PC-9 (cell line): ENCODE measurements at places on chromosomes 2 and 18. TPM values are rescaled to one million over a fixed set of nuclear protein-coding genes. Genes with fewer than 3 reads are reported as not detected.

CD226 gene
- 0.13 TPM in 2 replicates for total RNA-seq

RELCH gene
- 19.6 and 20.1 TPM in 2 replicates for total RNA-seq

GALNT3 gene
- 31.6 and 33.1 TPM in 2 replicates for total RNA-seq

RNF125 gene
- total RNA-seq, result 0.15 and 0.85 TPM in 2 replicates

ANKRD62 gene
- total RNA-seq, result 0.20 TPM in 1 of 2 replicates, not detected in the other

ZRANB3 gene
- 10.4 and 11.3 TPM in 2 replicates for total RNA-seq

SLC35F5 gene
- 41.6 and 43.5 TPM in 2 replicates for total RNA-seq

KLHL29 gene
- 3.1 and 3.4 TPM in 2 replicates for total RNA-seq

IL1R1 gene
- 5.0 and 6.5 TPM in 2 replicates for total RNA-seq

DNA sequence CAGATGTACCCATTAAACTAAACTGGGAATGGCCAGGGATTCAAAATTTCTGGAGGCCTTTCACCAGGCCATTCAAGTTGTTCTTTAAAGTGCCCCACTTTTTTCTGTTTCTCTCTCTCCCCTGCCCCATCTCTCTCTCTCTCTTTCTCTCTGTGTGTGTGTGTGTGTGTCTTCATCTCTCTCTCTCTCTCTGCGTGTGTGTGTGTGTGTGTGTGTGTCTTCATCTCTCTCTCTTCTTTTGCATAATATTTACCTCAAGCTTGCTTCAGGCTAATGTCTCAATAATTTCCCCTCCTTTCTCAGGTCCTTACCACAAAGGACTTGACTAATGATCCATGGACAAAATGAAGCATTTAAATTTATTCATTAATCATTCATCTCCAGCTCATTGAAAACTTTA lies 164.2 kb upstream of the KLHL14 start:
- H3K27me3 ChIP-seq, result no peaks in the 10 kb centered on the region
- H3K27ac ChIP-seq, result no peak overlapping the region
- H3K4me1 ChIP-seq, result no peaks in the 10 kb centered on the region
- DNase-seq, result no peak
- no peaks in the 10 kb centered on the region for H3K36me3 ChIP-seq
- H3K4me3 ChIP-seq, result no peak overlapping the region

- no peaks in the 10 kb centered on the region for H3K36me3 ChIP-seq
- H3K27me3 ChIP-seq, result peaks cover 44% of the 10 kb centered on the region
- no peaks in the 10 kb centered on the region for H3K4me1 ChIP-seq
- H3K4me3 ChIP-seq, result no peak overlapping the region
Observed at GRCh38 chr2:236859908-236860307, 225.8 kb upstream of the COPS8 start.

GRCh38 chr18:23237524-23238151 lies 102.4 kb downstream of the CABLES1 start:
- H3K4me3 ChIP-seq, result no peak overlapping the region
- H3K36me3 ChIP-seq, result no peaks in the 10 kb centered on the region
- no peak for DNase-seq
- no peak overlapping the region for H3K27ac ChIP-seq
- no peaks in the 10 kb centered on the region for H3K4me1 ChIP-seq

- H3K27me3 ChIP-seq, result no peaks in the 10 kb centered on the region
- H3K4me1 ChIP-seq, result peaks cover 39% of the 10 kb centered on the region
- H3K36me3 ChIP-seq, result peaks cover 45% of the 10 kb centered on the region
- H3K27ac ChIP-seq, result peak overlapping the region; percentile 84
- DNase-seq, result no peak
- H3K4me3 ChIP-seq, result peak overlapping the region; percentile 95
Observed at GRCh38 chr2:226791056-226791486, 8.5 kb downstream of the IRS1 start.

DNA sequence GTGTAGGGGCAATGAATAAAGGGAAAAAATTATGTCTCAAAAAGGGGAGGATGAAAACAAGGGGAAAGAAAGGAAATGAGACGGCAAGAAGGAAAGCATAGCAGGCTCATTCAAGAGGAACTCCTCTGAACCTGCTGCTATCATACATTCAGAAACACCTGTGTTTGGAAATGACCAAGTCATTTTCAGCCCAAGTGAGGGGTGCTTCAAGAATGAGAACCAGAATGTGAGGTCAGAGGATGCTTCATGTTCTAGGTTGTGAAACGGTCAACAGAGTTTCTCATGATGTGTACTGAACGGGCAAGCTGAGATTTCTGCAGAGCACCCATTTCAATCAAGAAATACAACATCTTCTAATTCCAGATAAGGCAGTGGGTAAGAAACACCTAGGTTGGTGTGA lies 1367.2 kb upstream of the CELF4 start:
- H3K4me1 ChIP-seq, result no peaks in the 10 kb centered on the region
- H3K4me3 ChIP-seq, result no peak overlapping the region
- no peaks in the 10 kb centered on the region for H3K36me3 ChIP-seq
- no peak for DNase-seq
- H3K27ac ChIP-seq, result no peak overlapping the region

GRCh38 chr2:135951041-135951583 lies 34.3 kb downstream of the DARS1 start:
- peaks cover 44% of the 10 kb centered on the region; the same call in 1 of the 2 replicates for H3K36me3 ChIP-seq
- DNase-seq, result no peak
- H3K4me3 ChIP-seq, result no peak overlapping the region
- H3K4me1 ChIP-seq, result peaks cover 41% of the 10 kb centered on the region
- no peaks in the 10 kb centered on the region for H3K27me3 ChIP-seq

GRCh38 chr2:104046466-104046865 lies 807.4 kb upstream of the POU3F3 start:
- H3K27me3 ChIP-seq, result no peaks in the 10 kb centered on the region
- H3K27ac ChIP-seq, result no peak overlapping the region
- no peaks in the 10 kb centered on the region for H3K36me3 ChIP-seq
- no peaks in the 10 kb centered on the region for H3K4me1 ChIP-seq

GRCh38 chr2:854460-854859 lies 96.2 kb upstream of the SNTG2 start:
- no peak overlapping the region for H3K27ac ChIP-seq
- no peak for DNase-seq
- H3K36me3 ChIP-seq, result no peaks in the 10 kb centered on the region

- peaks cover 10% of the 10 kb centered on the region for H3K4me1 ChIP-seq
- H3K27me3 ChIP-seq, result peaks cover 31% of the 10 kb centered on the region; the same call in 1 of the 2 replicates
- H3K4me3 ChIP-seq, result no peak overlapping the region
Observed at GRCh38 chr2:96527286-96528005, 9.1 kb upstream of the ARID5A start.

DNA sequence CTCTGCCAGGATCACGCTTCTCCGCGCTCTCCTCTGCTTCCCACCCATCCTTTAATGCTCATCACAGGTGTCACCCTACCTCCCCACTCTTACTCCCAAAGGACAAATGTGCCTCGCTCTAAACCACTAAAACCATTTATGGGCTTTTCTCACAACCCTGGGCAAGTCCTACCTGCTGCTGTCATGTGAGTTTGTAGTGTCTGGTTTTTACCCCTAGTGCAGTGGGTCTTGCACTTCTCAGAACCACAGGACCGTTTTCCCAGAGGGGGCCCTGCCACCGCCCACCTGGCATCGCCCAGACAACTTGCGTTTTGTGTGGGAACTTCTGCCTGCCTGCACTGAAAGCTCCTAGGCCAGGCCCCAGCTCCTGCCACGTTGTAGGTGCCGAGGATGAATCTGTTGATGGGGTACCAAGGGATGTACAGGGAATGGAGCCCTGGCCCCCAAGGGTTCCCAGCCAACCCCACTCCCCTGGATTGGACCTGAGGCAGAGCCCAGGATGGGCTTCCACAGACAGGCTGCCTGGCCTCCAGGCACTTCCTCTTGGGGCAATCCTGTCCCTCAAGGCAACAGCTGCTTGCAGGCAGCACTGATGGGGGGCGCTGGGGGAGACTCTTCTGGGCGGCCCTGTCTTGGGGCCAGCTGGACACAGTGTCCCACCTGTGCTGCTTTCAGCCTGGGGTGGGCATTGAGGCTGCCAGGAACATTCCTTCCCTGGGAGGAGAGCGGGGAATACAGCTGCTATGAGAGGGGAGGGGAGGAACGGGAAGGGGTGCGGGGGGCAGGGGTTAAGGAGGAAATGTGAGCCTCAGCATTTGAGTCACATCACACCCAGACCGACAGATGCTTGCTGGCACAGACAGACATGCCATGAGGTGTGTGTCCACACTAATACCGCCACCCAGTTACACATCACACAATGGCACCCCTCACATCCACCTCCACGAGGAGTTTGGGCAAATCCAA lies 176.3 kb downstream of the ZFP36L2 start:
- no peaks in the 10 kb centered on the region for H3K36me3 ChIP-seq
- peaks cover 57% of the 10 kb centered on the region for H3K4me1 ChIP-seq
- no peak overlapping the region for H3K4me3 ChIP-seq
- H3K27me3 ChIP-seq, result no peaks in the 10 kb centered on the region
- H3K27ac ChIP-seq, result no peak overlapping the region
- no peak for DNase-seq

DNA sequence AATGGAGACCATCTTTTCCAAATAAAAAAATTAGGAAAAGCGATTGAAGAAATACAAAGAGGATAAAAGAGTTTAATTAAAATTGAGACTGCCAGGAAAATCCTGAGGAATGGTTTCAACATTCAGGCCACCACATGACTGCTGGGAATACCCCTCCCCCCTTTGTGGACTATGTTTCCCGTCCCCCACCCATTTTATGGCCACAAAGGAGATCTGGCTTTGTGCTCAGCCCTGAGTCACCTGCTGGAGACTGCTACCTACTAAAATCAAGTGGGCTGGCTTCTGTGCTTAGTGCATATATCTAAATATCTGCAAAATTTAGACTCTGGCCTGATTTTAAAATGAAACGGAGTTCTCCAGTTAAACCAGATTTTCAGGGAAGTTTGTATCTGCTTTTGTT lies 10.1 kb downstream of the RND3 start:
- no peak for DNase-seq
- H3K27me3 ChIP-seq, result no peaks in the 10 kb centered on the region
- peak overlapping the region; percentile 93 for H3K27ac ChIP-seq
- peak overlapping the region; percentile 34; the same call in 1 of the 2 replicates for H3K4me3 ChIP-seq
- H3K4me1 ChIP-seq, result peaks cover 99% of the 10 kb centered on the region
- peaks cover 70% of the 10 kb centered on the region for H3K36me3 ChIP-seq
